ENCODE measurements at places on chromosomes 13 and 19.

GRCh38 chr19:2188708-2189385 is 25.1 kb downstream of the DOT1L start:
- no peak for DNase-seq

DNA sequence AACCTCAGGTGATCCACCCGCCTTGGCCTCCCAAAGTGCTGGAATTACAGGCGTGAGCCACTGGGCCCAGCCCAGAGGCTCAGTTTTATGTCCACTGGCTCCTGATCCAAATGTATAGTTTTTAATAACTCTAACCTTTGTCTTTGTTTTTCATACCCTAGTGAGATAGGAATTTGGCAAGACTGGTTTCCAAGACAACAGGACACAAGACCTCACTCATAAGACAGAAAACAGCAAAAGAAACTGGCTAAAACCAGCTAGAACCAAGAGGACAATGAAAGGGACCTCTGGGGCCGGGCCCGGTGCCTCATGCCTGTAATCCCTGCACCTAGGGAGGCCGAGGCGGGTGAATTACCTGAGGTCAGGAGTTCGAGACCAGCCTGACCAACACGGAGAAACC is 27.6 kb downstream of the CPT1C start:
- DNase-seq = no peak

DNA sequence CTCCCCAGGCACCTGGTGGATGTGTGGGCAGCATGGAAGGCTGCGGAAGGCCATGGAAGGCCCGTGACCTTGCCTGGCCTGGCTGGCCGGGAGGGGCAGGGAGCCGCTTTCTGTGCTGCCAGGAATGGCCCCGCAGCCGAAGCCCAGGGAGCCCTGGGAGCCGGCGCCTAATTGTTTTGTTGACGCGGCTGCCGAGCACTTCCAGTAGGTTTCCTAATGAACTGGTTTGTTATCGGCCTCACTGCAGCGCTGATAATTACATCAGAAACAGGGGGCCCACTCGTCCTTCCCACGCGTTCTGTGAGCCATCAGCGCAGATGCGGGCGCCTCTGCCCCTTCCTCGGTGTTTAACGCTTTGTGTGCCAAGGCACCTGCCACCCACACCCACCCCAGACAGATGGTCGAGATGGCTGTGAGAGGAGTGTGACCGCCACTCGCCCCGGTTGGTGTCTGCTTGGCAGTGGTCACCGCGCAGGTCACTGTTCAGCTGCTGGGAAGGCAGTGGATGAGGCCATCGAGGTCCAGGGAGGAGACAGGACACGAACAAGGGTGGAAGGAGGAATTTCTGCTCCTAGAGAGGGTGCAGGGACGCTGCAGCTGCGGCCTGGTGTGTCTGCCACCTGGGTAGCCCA is 124.5 kb downstream of the KDM4B start:
- no peak for DNase-seq

DNA sequence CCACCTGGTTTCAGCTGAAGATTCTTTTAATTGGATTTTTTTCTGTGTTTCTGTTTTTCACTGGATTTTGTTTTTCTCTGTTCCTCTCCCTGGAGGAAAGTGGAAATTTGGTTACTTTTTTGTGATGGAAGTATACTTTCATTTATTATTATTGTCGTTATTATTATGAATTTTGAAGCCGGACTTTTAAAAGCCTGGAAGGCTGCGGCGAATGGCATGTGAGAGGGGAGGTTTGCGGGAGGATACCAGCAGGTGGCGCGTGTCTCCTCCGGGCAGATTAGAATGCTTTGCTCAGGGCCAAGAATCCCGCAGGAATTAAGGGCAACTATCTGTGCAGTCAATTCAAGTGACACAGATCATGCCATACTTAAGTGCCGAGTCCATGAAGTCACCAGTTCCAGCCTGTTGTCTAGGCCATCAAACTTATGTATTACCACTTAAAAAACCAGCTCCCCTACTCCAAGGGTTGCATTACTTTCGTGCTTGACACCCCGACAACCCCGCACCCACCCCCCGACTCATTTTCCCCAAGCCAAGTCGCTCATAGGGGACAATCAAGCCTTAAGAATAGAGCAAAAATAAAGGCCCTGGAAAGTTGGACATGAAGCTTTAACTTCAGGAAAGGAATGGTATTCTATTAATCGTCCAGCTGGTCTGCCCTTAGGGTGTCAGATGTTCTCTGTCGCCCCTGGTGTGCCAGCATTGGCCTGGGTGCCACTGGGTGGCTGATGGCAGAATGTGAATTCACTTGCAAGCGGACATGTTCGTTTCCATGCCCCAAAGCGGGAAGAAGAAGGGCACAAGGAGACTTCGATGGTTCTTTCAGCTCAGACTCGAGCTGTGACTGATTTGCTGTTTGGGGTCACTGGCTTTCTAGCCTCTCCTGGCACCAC is 1.3 kb upstream of the LRCH1 start:
- no peak for DNase-seq

GRCh38 chr13:71169180-71169579 is 697.8 kb downstream of the DACH1 start:
- DNase-seq = no peak

GRCh38 chr19:883661-884211 is 9.3 kb downstream of the MED16 start:
- no peak for DNase-seq

Measured in GM19239 (cell line).